ENCODE measurements at places on chromosomes 2 and 18.

DNA sequence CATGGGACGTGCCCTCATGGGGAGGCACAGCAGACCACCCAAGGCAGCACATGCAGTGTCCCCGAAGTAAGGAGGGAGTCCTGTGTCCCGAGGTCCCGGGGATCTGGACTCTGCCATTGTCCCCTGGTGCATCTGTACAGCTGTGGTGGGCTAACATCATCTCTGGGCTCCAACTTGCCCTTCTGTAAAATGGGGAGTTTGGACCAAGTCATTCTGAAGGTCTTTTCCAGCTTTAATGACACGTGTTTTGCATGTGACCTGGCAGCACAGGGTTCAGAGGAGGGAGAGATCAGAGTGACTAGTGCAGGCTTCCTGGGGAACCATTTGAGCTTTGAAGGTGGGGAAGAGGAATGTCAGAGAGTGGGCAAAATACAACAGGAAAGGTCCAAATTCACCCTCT is 21.5 kb downstream of the ITM2C start:
- peak; percentile 32 for DNase-seq

DNA sequence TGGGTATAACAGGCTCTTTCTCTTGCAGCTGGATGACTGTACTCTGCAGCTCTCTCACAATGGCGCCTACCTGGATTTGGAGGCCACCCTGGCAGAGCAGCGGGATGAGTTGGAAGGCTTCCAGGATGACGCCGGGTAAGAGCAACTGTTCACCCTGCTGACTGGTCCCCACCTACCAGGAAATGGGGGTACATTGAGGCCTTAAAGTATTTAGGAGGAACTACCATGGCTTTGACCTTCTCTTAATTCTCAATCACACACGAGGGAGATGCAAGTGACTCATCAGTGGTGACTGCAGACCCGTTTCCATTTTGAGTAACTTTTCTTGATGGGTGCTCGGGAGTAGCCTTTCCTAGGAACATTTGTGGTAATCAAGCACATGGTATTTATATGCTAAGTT is 58.0 kb downstream of the FHOD3 start:
- DNase-seq, result no peak

DNA sequence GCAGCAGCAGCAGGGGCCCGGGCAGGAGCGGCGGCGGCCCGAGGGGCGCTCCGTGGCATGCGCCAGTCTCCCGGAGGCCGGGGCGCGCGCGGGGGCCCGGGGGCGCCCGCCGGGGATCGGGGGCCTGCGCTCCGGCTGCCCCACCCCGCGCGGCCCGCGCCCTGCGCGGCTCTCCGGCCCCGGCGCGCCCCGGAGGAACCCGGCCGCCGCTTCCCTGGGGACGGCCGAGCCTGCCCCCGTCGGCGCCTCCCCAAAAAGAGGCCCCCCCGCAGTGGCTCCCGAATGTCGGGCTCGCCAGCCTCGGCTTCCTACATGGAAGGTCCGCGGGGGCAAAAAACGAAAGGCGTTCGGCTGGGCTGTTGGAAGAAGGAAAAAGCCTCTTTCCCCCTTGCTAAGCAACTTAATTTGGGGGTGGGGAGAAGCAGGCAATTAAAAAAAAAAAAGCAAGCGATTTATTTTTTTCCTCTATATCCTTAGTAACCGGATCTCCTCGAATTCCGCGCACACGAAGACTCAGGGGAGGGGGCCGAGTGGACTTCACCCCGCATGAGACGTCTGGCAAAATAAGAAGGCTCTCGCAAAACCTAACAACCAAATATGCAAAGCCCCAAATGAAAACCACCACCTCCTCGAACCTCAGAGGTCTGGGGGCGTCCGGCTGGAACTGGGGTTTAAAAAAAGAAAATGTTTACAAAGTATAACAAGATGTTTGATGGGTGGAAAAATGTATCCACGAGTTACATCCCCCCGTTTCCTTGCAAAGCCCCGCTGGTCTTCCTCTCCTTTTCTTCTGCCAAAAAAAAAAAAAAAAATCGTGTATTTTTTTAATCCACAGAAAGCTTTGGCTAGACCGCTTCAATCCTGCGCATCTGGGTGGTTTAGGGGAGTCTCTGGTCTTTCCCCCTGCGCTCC is at the start of gene SMAD7:
SMAD7 (minus strand) TSS at position 430 of the 912 bp plus-strand sequence. CDS start 541 bp downstream, outside the sequence.
- peak; percentile 63 for DNase-seq

DNA sequence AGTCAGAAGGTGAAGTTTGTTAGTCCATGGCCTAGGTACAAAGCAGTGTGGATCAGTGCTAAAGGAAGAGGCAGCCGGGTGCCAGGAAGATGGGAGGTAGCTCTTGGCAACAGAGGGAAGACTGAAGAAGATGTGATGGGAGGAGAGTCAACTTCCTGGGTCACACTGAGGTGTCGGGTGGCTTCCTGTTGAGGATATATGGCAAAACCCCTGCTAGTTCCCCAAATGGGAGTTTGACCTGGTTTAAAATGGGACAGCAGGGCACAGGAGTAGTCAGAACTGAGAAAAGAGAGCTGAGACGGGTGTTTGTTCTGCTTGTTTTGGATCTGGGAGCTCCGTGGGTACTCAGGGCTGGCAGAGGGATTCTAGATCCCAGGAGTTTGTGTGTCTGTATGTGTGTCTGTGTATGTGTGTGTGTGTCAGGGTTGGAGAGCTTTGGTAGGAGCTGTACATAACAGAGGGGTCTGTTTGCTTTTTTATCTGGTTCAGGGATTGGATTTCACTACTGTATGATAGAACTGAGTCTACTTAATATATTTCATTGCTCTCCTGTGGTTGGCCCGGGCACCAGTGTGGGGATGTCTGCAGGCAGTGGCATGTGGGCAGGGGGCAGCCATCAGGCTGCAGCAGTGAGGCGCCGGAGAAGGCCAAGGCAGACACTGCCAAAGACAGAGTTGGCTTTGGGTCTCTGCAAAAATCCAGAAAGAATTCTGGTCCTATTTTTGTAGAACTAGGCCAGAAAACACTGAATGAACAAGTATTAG is 17.1 kb downstream of the MXD1 start:
- DNase-seq, result no peak

DNA sequence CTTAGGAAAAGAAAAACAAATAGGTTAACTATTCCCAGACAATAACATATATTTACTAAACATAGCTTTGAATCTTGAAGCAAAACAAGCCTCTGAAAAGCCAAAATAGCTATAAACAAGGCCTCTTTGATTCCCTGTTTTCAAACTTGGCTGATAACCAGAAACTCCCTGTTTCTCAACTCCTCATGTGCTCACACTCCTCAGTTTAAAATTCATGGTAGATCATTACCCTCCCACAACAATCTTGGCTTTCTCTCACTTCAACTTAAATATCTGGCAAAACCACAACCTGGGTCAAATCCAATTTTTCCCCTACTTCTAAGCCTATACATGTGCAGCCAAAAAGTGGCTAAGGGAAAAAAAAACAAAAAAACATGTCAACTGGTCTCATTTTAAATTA is 15.6 kb downstream of the SUCLG1 start:
- no peak for DNase-seq

GRCh38 chr18:74294526-74294925 is 2.8 kb upstream of the CYB5A start:
- no peak for DNase-seq

DNA sequence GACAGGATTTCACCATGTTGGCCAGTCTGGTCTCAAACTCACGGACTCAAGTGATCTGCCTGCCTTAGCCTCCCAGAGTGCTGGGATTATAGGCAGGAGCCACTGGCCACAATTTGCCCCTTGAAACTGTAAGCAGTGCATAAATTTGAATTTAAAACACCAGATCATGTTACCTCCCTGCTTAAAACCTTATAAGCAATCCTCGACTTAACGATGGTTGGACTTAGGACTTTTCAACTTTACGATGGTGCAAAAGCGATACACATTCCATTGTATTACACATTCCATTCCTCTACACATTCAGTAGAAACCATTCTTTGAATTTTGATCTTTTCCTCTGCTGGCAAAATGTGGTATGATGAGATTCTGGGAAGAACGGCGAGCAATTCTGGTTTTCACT is 23.2 kb upstream of the EFR3B start:
- no peak for DNase-seq

DNA sequence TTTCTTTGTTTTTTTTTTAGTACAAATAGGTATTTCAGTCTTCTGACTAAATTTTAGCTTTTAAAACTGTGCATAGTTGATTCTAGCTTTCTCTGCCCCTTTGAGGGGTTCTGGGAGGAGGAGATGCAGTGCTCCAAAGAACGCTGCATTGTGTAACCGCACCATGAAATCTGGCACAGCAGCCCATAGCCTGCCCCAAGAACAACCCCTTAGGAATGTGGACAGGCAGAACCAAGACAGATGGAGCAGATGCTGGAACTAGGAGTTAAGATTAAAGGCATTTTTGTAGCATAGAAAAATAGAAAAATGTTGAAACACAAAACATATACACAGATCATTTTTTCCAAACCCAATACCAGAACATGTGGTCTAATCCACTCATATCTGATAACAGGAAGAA is 187.5 kb downstream of the SCG2 start:
- DNase-seq, result peak; percentile 21

DNA sequence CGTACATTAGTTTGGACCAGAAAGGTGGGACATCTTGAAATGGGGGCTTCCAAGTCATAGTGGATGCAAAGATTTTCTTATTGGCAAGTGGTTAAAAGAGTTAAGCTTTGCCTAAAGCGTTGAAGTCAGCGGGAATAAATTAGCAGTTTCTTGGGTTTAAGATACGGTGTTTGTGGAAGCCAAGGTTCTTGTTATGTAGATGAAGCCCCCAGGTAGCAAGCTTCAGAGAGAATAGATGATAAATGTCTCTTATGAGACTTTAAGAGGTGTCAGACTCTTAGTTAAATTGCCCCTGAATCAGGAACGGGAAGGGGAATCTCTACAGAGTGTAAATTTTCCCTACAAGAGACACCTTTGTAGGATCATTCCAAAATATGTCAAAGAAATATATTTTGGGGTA is 10.9 kb upstream of the GLS start:
- no peak for DNase-seq

DNA sequence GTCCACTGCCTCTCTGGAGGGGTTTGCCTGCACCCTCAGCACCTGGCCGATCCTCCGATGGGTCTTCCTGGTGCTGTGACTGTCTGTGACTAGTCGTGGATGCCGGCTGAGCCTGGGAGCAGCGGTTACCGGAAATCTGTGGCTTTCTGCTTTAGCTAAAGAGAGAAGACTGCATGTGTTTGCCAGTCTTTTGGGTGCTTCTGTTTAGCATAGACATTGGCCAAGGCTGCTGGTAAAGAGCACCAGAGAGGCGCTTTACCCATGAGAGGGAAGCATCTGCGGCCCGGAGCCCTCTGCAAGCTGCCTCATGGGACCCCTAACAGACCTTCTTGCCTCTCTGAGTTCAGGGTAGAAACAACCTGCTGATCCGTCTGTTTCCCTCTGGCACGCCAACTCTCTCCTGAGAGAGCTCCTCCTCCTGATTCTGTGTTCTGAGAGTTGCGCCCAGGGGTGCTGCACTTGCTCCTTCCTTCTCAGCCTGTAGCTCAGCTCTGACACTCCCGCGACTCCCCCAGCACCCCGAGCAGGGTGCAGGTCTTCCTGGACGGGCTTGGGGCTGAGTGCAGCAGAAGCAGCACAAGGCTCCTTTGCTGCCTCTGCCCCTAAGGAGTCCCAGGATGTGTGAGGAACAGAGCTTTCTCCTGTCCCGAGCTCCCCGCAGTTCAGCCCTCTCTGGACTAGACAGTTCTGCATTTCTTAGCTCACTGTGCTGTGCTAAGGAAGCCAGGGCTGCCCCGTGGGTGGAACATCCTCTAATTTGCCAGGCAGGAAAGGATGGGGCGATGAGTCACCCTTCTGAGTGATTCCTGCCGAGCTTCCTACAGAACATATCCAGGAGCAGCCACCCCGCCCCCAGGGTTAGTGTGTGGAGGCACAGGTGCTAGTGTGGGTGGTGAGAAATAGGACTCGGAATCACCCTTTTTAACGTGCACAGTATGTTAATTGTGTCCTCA is 203.2 kb downstream of the SH3RF3 start:
- peak; percentile 47 for DNase-seq

DNA sequence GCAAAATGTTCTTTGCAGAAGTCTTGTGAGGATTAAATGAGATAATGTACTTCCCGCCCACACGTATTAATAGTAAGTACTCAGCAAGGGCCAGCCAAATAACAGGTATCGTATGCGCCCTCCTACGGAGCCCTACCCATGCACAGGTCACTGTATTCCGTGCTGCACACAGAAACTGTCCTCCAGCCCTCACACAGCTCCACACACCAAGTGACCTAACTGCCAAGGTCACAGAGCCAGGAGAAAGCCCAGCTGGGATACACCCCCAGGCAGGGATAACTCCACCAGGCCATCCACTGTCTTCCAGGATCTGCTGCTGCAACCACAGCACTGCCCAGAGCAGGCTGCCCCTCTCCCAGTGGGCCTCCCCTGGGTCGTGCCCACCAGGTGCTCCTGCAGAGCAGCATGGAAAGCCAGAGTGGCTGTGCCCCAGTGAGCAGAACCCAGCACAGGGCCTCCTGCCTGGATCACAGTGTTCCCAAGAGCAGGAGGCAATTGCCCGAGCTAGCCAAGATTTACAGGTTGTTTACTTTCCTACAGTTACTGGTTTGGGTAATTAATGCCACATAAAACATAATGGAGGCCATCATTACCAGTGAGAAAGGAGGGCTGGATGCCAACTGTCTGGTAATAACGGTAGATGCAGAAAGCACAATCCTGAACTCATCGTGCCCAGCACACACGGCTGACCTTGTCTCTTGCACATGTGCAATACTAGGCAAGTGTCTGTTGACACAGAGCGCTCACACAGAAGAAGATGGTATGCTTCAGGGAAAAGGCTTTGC is 24.4 kb downstream of the TFCP2L1 start:
- DNase-seq, result peak; percentile 60

GRCh38 chr2:68918497-68918896 is 34.2 kb downstream of the GKN2 start:
- DNase-seq, result no peak

GRCh38 chr2:235201756-235202155 is 249.9 kb downstream of the SH3BP4 start:
- no peak for DNase-seq

- DNase-seq, result no peak
Measured at GRCh38 chr2:45382744-45383143, 228.3 kb downstream of the SRBD1 start.

DNA sequence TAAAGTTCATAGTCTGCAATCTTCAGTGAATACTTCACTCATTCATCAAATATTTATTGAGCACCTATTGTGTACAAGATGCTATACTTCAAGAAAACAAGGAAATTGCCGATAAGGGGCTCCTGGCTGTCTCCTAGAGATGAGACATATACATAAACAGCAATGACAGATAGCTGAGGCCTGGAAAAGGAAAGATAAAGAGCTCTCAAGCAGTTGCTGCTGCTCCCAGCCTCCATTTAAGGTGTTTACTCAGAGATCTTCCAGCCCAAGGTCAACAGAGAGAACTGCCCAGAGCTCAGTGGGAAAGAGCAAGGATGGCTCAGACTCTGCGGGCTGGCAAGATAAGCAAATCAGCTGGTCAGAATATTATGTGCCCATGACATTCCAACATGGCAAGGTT is 3.3 kb upstream of the SLC14A2 start:
- no peak for DNase-seq

GRCh38 chr2:26575836-26576564 is 65.2 kb downstream of the CIB4 start:
- DNase-seq, result no peak

DNA sequence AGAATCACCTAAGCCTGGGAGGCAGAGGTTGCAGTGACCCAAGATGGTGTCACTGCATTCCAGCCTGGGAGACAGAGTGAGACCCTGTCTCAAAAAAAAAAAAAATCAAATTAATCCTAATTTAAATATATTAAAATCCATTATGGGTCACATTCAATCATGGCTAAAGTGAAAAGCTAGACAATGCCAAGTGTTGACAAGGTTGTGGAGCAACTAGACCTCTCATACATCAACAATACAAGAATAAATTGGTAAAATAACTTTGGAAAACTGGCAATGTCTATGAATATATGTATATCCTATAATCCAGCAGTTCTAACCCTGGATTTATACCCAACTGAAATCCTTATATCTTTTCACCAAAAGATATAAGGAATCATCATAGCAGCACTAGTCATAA is 23.4 kb upstream of the ATL2 start:
- no peak for DNase-seq

Data from kidney (tissue), 22 donors.